ENCODE measurements at places on chromosomes 13 and 19.

DNA sequence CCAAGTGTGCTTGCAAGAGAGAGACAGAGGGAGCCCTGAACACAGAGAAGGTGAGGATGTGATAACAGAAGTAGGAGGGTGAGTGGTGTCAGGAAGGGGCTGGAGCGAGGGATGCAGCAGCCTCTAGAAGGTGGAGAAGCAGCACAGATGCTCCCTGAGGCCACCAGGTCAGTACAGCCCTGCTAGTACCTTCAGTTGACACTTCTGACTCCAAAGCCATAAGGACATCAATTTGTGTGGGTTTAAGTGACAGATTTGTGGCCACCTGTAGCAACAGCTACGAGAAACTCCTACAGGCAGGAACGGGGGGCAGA is 6.9 kb downstream of the ERICH4 start:
- no peak for DNase-seq

GRCh38 chr13:43434191-43434590 is 352.6 kb downstream of the ENOX1 start:
- peak; percentile 55 for DNase-seq

- DNase-seq, result no peak
Measured at GRCh38 chr19:2229103-2230032, 6.8 kb downstream of the PLEKHJ1 start.

GRCh38 chr19:41616792-41617621 is 9.9 kb downstream of the CEACAM4 start:
- peak; percentile 54 for DNase-seq

GRCh38 chr13:37148501-37148900 is 43.0 kb upstream of the CSNK1A1L start:
- DNase-seq, result no peak

DNA sequence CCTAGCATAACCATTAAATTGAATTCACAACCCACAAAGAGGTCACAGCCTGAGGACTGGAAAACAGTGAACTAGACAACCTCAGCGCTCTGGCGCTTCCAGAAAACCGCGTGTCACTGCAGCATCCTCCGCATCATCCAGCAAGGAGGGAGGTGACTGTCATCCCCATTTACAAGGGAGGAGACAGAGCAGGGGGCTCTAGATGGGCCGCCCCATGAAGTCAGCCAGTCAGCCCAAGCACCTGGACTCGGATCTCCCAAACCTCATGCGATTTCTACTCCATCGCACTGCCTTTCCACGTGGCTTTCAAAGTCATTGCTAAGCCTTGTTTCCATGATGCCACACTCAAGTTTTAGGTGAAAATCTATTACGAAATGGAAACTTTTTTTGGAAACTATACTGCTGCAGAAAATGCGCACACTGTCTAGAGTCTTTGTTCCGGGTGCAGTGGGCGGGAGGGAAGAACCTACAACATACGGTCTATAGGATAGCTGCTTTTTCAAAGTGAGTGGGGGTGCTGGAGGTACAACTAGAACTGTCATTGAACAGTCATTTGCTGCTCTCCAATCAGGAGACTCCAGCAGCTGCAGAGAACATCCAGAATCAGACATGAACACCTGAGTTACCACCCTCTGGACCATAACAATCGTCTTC is 2.8 kb downstream of the AP3D1 start:
- no peak for DNase-seq

- no peak for DNase-seq
Measured at GRCh38 chr19:23957660-23958281, 43.1 kb downstream of the ZNF726 start.

GRCh38 chr19:5718037-5718578 is 1.8 kb downstream of the LONP1 start:
- DNase-seq, result peak; percentile 71

GRCh38 chr13:30652746-30653386 is 35.1 kb downstream of the USPL1 start:
- DNase-seq, result no peak

DNA sequence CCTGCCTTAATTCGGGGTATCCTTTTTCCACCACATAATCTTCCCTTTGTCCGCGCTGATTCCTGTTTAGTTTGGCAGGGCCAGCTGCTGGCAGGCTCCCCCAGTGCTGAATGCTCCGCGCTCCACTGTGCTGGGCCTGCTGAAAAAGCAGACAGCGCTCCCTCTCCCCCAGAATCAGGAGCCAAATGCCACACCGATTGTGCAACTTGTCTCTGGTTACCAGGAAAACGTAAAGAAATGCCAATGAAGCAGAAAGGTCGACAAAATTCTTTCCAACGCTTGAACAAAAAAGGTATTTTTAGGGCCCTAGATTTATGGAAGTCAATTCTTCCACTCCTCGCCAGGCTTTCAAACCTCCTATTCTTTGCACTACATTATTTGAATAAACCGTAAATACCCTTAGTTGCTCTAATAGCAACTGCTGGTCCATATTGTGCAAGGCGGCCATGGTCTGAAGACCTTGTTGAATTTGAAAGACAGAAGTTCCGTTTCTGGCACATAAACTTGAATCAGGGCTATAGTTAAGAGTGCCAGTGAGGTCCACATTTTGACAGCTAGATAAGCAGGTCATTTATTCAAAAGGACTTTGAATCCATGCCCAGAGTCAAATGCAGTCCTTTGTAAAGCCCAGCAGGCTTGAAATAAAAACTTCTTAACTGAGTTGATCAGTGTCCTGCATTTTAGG is 206.7 kb upstream of the RFC3 start:
- DNase-seq, result no peak

DNA sequence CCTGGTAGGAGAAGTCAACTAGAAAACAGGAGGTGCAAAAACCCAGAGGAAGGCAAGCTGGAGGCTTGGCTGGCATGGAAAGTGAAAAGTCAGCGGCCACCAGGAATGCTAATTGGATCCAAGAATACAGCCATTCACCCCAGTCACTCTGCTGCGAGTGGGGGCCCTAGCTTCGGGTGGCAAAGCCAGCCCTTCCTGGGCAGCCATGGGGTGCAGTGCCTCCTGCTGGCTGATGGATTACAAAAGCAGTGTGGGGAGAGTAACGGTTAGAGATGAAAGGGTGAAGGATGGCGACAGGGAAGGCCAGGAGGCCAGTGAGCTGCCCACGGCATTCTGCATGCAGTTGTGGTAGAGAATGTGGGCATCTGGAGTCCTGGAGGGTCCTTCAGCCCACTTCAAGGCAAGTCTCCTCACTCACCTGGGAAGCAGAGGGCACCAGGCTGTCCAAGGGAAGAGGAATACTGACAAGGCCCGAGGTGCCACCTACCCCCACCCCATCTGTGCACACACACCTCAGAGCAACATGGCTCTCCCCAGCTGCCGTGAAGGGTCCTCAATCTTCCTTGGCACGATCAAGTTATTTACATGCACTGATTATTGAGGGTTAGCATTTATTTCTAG is 20.3 kb upstream of the EPHX3 start:
- DNase-seq, result peak; percentile 50

- no peak for DNase-seq
Measured at GRCh38 chr19:38013913-38014580, 107.0 kb downstream of the SIPA1L3 start.

- no peak for DNase-seq
Measured at GRCh38 chr13:109977212-109977968, 191.0 kb upstream of the IRS2 start.

DNA sequence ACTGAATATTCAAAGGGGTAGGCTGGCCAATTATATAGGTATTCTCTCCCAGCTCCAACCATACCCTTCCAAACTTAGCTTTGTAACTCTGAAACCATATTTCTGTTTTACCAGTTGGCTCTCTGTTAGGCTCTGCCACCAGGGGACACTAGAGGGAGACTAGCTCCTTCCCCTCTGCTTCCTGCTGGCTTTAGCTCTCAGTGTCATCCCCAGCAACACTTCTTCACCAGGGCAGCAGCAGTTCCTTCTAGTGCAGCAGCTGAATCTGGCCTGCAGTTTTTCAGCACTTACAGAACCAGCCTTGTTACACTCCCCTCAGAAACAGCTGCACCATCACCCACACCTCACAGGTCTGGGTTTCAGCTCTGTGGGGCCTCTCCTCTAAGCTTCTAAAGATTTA is 51.0 kb upstream of the DOCK9 start:
- peak; percentile 23 for DNase-seq

DNA sequence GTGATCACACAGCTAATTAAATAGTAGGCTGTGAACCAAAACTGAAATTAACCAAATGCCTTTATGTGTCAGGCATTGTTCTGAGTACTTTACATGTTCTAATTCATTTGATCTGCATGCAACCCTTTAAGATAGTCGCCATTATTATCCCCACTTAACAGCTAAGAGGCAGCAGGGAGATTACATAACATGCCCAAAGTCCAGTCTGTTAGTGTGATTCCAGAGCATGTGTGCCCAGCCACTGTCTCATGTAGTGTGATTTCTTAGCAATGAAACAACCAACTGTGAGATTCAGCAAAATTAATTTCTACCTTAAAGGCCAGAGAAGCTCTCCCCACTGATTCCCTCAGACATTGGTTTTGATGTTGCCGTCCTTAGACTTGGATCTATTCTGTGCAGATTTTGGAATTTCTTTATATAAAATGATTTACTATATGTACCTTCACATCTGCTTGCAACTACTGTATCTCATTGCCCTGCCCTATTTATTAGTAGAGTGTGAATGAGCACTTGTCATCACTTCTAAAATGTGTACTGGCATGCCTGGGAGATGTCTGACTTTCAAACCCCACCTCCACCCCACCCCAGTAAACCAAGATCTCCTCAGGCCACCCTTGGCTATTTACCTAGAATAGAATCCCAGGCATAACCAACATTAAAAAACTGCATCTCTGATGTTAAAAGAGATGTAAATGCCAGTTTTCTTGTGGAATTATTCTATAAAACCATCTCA is 41.2 kb downstream of the POLR1D start:
- DNase-seq, result no peak
